ENCODE measurements at places on chromosomes 3 and 15.

DNA sequence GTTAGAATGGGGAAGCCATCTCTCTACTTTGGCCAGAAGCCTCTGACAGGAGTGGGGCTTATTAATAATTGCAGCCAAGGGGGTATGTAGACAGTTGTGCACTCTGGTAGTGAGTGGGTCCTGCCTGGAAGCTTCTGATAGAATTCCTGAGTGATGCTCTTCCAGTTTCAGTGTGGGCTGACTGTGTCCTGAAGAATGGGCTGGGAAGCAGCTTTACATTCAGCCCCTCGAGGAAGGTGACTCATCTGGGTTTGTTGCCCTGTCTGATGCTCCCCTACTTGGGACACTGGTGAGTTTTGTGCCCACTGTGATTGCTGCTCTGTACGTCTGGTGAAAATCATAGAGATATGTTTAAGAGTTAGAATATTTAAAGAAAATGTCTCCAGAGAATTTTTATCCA is 444.7 kb upstream of the RBMS3 start:
- no peak for DNase-seq

GRCh38 chr15:40397688-40398412 is 7.7 kb upstream of the IVD start:
- no peak for DNase-seq

- no peak for DNase-seq
Measured at GRCh38 chr3:152786977-152787681, 47.8 kb upstream of the P2RY1 start.

DNA sequence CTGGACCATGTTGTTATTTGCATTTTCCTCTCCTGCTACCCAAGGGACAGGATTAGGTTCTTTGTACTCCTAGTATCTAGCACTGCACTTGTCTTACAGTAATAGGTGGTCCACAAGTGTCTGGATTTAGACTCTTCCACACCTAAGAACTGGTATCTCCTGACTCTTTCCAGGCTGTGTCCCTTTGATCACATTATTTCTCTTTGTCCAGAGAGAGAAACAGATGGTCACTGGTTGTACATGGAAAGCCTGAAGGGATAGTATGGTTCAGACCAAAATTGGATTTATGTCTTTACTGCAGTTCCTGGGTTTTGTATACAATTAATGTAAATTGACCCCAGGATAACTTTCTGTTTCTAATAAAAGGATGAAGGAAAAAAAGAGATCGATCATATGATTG is 64.0 kb downstream of the PDE8A start:
- no peak for DNase-seq

DNA sequence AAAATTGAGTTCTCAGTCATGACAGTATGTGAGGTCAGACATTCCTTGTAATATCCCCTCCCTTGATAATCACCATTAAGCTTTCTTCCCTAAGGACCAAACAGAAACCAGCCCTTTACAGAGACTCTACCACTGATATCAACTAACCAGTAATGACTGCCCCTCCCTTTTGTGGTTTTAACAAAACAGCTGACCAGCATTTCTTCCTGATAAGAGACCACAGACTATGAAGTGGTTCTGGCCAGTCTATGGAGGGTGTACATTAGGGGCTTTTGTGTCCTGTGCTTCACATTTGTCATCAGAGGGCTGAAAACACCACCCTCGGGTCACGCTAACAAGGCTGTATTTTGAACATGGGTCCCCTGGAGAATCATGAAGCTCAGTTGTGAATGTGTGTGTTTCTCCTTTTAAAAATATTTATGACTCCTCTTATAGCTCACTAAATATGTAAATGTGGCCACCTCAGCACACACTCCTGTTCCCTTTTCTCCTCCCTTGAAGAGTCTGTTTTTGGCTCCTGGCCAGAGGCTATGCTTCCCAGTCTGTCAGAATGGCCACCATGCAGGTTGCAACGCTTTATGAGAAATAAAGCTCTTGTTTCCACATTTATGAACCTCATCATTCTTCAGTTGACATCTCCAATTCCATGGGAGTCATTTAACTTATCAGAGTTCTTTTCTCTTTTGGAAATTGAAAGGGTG is 239.3 kb downstream of the CPNE4 start:
- no peak for DNase-seq

DNA sequence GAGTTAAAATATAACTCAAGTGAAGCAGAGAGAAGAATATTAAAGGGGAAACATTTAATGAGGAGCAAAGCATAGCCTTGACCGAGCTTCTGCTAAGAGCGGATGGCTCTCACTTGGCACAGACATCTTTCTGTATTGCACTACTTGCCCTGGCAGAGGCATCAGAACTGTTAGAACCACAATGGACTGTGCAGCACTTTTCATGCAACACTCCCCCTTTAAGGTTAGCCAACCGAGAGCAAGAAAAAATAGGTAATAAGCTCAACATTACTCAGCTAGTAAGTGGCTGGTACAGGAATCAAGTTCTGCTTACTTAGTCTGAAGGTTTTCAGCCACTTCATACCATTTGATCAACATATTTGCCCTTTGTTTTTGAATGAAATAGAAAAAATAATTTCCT is 33.7 kb downstream of the CRTC3 start:
- DNase-seq, result no peak

DNA sequence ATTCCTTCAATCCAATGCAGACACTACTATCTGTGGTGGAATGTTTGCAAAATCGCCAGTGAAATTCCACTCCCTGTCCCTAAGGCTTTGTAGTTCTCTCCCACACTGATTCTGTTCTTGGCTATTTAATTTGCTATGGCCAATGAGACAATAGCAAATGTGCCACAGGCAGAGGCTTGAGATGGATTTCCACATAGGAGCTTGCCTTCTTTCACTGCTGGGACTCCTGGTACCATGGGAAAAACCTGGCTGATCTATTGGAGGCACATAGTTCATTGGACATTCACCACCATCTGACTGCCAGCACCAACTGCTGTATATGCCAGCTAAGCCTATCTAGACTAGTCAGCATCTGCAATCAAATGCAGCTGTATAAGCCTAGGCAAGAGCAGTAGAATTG is 103.8 kb downstream of the NR1D2 start:
- no peak for DNase-seq

DNA sequence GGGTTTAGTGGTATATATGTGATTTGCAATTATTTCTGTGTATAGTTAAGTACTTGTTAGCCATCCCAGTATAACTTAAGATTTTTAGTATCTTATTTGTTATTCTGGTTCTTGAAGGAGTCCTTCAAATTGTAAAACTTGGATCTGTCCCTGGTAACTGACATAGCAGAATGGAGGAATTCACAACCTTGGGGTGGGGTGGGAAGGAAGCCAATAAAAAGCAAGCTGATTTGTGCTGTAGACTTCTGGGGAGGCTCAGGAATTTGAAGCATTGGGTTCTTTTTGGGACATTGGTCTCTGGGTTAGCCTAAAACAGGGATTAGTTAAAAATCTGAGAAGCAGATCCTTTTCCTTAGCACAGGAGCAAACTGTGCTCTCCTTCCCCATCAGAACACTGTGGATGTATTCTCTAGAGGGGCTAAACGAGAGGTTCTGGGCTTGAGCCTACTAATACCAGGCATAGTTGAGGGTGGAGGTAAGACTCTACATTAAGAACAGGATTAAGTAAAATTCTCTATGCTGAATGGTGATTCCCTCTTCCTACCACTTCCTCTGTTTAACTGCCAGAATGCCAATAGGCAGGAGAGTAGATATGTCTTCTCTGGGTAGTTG is 42.2 kb downstream of the GMPS start:
- DNase-seq, result no peak

DNA sequence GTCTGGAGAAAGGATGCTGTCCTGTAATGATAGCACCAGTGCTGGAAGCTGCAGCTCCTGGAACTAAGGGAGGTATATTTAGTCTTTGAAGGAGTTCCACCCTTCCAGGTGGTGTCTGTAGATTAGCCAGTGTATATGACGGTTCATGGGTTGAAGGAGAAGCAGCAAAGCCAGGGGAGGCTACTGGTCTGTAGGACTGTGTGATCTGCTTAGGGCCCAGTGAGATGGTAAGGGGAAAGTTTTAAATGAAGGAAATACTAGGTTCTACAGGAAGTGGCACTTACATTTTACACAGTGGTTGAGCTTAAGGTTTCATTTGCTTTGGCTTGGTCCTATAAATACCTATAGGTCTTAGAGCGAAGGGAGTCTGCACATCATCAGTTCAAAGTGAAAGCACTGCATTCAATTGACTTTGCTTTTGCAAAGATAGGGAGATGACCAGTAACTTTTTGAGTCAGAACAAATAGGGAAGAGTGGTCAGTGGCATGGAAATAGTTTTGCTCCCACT is 5.6 kb downstream of the SLC25A38 start:
- DNase-seq, result no peak

DNA sequence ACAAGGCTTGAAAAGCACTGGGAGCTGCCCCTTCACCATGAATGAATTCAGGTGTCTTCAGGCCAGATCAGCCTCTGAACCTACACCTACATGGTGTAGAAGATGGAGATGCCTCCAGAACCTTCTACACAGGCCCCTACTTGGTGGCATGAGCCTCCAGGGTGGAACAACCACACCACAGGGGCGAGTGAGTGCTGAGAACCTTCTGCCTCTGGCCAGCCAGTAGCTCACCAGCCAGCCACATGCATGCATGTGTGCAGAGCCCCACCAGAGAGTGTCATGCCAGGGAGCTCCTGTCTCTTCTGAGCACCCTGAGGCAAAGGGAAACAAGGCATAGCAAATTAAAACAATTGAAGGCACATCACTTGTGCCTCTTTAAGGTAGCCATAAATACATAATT is 161.8 kb upstream of the TOPAZ1 start:
- DNase-seq, result no peak

DNA sequence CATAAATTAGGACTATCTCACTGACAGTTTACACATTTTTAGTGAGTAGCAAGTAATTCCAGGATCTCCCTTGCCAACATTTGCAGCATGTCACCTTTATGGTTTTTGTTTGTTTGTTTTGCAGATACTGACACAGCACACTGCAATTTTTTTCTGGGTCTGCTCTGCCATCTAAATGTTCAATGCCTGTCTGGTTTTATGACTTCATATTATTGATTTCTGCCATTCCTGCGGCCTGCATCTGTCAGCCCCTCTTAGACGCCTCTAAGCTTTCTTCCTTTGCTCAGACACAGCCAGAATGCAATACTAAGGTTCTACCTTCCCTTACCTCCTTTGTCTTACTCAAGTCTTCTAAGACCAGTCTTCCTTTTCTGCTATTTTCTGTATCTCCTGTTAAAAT is 321.2 kb upstream of the AZI2 start:
- no peak for DNase-seq

- DNase-seq, result no peak
Measured at GRCh38 chr3:194565597-194566190, 67.5 kb downstream of the TMEM44 start.

GRCh38 chr15:55738715-55739114 is 4.2 kb downstream of the PRTG start:
- DNase-seq, result no peak

GRCh38 chr3:103953796-103954195 is 1412.9 kb upstream of the ALCAM start:
- no peak for DNase-seq

DNA sequence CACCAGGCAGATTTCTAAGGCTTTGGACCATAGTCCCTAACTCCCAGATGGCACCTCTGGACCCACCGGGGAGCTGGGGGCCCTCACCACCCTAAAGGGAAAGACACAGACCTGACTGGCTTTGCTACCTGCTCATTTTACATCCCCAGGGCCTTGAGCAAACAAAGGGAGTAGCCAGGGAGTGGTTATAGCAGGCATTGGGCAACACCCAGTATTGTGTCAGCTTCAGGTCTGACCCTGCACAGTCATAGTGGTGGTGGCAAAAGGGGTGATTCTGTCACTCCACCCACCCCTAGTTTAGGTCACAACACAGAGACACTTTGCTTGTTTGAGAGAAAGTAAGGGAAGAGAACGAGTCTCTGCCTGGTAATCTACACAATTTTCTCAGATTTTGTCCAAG is 352.5 kb downstream of the DIPK2A start:
- DNase-seq, result no peak

- DNase-seq, result no peak
Measured at GRCh38 chr15:71691458-71692417, 118.6 kb upstream of the NR2E3 start.

DNA sequence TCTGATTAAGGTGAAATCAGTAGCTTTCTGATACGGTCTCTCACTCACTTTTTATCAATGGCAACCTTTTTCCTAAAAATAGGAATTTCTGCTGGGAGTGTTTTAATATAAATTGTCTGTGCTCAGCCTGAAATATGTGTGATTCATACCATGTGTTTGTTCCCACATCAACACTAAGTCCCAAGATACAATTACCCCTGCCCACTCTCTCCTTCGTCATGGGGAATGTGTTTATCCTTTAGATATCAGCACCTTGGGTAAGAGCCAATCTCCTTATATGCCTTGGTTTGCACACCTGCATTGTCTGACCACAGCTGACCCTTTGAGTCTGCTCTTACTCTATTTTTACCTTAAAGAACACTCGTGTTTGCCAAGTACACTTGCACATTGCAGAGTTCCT is 356.4 kb downstream of the LPP start:
- DNase-seq, result no peak

DNA sequence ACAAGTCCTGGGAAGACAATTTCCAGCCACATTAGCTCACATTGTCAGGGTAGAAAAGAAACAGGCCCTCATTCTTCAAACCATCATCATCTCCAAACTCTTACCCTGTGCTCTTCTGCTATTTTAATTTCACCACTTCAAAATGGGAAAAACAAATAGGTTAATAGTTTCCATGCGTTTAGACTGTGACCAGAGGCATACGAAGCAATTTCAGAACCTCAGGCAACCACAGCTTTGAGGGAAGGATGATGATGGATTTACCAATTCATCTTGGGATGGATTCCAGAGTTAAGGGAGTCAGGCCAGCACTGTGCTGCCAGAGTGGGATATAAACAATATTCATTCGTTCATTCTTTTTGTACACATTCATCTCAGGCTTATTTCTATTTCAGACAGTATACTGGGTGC is 307.8 kb upstream of the TPRG1 start:
- DNase-seq, result no peak

DNA sequence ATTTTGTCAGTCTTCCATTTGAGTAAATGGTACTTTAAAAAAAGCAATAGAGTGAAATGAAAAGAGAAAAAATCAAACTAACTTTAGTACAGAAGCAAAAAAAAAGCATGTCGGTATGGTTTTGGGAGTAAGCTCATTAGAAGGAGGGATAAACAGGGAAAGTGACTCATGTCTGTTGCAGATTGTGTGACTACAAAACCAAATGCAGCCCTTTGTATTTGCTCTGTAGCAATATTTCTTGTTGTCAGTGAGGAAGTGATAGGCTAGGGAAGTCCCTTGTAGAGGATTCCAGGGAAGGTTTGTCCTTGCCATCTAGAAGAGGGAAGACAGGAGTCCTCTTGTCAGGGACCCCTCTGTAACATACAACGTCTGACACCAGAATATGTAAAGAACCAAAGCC is 150.5 kb upstream of the POU1F1 start:
- no peak for DNase-seq

DNA sequence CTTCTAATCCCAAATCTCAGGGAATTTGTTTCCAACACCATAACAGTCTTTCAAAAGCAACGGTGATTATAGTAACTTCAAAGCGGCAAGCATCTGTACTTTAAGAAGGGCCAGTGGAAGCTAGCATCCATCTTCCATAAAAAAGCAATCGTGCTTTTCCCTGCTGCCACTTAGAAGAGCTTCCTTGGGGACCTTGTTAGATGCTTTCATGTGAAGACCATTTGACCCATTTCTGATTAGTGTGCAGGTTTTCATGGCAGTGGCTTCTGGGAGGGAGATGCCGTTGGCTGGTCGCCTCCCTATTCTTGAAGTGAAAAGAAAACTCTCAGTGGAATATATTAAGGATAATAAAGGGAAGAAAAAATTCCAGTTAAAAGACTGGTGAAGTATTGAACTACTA is 354.1 kb downstream of the ROBO2 start:
- DNase-seq, result no peak

Measured in activated naive CD8-positive, alpha-beta T cell treated with anti-CD3 and anti-CD28 coated beads for 36 hours (primary cell).